ENCODE measurements at places on chromosomes 4 and X.

GRCh38 chrX:63330681-63331080 lies 20.5 kb downstream of the SPIN4 start:
- no peak for DNase-seq

DNA sequence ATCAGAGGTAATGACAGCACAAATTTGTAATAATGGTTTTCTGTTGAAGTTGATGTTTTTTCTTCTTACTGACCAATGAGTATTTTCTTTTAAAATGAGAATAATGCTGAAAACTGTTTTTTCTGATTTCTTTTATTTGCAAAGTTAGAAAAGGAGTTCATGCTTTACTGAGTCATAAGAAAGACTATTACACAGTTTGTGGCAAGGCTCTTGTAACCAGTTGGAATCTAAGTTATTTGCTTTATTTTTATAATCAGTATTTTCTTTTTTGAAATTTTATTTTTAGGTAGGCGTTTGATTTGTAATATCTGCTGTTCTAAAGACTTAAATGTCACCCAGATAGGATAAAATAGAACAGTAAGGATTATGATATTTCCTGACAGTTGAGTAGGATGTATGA lies 25.5 kb downstream of the ANAPC4 start:
- no peak for DNase-seq

DNA sequence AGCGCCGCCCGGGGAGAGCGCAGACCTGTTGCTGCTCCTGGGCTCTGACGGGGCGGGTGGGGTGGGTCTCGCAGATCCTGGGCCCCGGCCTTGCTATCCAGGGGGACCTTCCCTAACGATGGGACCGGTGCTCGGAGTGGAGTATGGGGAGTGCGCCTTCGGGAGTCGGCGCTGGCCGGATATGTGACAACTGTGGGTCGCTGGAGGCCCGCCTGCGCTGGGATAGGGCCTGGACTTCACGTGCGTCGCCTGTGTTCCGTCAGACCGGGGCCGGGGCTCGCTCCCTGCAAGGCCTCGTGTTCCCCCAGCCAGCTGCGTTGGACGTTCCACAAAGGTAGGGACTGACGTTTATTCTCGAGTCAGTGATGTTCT lies 1.3 kb downstream of the TBL1X start:
- no peak for DNase-seq

- no peak for DNase-seq
Observed at GRCh38 chrX:139691843-139692505, 16.0 kb downstream of the MCF2 start.

DNA sequence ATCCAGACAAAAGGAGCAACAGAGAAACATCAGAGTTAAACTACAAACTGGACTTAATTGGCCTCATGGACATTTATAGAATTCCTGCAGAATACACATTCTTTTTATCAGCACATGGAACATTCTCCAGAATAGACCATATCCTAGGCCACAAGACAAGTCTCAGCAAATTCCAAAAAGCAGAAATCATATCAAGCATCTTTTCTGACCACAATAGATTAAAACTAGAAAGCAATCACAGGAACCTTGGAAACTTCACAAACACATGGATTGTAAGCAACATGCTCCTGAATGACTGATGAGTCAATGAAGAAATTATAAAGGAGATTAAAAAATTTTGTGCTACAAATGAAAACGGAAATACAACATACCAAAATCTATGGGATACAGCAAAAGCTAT lies 526.7 kb downstream of the PCDH7 start:
- no peak for DNase-seq

- DNase-seq, result no peak
Observed at GRCh38 chr4:17124767-17125166, 226.3 kb upstream of the LDB2 start.

- DNase-seq, result no peak
Observed at GRCh38 chr4:19177616-19178015, 1074.1 kb upstream of the SLIT2 start.

DNA sequence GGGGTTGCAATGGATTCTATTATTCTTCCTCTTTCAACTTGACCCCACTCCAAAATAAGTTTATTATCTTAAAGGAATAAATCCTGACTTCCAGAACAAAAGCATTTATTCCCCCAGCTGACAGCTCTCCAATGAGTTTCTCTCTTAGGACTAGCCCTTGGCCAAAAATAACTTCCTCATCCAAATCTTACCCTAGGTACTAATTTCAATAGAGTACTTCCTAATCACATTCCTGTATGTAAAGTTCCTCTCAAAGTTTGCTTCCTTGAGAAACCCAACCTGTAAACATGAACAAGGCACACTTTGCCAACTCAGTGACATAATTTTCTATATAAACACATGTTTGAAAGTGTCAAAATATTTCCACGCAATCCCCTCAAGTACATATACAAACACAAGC lies 671.2 kb upstream of the GALNTL6 start:
- DNase-seq, result no peak

- no peak for DNase-seq
Observed at GRCh38 chrX:118164138-118164537, 47.5 kb upstream of the KLHL13 start.

DNA sequence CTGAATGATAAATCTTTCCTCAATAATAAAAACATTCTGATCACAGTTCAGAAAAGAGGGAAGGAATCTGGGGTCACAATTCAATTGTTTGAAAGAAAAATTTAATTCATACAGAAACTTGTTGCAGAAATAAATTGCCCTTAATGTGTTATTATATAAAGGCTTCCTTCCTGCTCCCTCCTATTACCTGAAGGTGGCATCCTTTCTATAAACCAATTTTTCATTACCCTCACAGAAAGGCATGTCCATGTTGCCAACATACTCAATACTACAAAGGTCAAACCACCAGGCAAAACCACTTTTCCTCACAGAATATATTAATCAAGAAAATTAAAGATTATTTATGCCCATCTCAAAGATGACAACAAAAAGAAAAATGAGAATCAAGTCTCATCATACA lies 194.3 kb upstream of the CT83 start:
- no peak for DNase-seq

DNA sequence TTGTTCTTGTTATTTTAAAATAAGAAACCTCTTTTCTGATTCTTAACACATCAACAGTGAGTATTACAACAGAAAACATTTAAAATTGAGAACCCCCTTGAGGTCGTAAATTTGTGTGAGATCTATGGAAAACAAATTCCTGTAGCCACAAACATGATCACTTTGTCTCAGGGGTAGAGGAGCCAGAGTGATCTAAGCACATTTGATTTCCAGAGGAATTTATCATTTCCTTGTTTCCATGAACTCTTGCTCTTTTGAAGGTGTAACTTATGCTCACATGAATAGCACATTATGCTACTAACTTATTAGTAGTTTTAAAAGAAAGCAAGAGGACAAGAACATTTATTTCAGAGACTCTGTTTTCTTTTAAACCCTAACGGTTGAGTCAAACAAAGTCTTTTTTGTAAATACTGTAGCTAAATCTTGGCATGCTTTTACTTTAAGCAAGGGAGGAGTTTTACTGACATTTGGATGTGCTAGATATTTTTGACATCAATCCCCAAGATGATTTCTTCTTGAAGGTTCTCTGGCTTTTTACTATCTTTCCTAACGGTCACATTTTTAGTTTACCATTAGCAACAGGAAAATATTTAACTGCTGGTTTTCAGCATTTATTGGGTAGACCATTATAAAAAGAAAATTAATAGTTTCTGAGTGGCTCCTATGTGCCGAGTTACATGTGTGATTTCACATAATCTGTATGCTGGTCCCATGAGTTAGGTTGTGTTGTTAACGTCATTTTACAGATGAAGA lies 27.9 kb upstream of the ZCCHC12 start:
- no peak for DNase-seq

GRCh38 chr4:5120468-5120867 lies 69.2 kb downstream of the STK32B start:
- DNase-seq, result no peak

- no peak for DNase-seq
Observed at GRCh38 chr4:73439445-73439844, 3.4 kb downstream of the AFP start.

DNA sequence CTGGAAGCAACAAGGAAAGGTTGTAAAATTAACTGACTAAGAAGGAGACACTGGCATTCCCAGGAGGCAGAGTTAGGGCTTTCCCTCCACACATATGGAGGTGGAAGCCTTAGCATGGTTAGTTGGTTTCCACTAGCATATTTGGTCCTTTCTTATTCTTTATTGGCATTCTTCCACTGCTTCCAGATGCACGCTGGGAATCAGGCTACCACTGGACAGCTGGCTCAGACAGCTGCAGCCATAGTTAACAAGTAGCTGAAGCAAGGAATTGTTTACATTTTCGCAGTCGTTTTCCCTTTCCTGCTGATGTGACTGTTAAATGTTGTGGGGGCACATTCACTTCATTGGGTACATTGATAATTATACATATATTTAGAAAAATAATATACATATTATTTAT lies 169.2 kb downstream of the GRIA2 start:
- no peak for DNase-seq

GRCh38 chr4:4791299-4792111 lies 68.0 kb upstream of the MSX1 start:
- no peak for DNase-seq
